Pulmonary artery endothelial cell (primary cell): ENCODE measurements at places on chromosomes 16 and 17. TPM values are rescaled to one million over a fixed set of nuclear protein-coding genes. Genes with fewer than 3 reads are reported as not detected.

Gene HSD17B2
- 0.13 and 1.7 TPM in 2 replicates for total RNA-seq

Gene LUC7L
- 32.0 and 57.0 TPM in 2 replicates for total RNA-seq

Gene VMO1
- 0.32 and 0.40 TPM in 2 replicates for total RNA-seq

Gene ZNF652
- 7.2 and 8.4 TPM in 2 replicates for total RNA-seq

Gene KRTAP4-16
- total RNA-seq: not detected in 2 replicates

Gene IL21R
- total RNA-seq: 0.04 and 0.07 TPM in 2 replicates

Gene TBC1D26
- not detected in 2 replicates for total RNA-seq

Gene PLD2
- 25.6 and 32.3 TPM in 2 replicates for total RNA-seq

Gene KRT33B
- total RNA-seq: not detected in 2 replicates

Gene CSF3
- total RNA-seq: 0.92 and 1.8 TPM in 2 replicates

Gene GLIS2
- 1.1 and 1.6 TPM in 2 replicates for total RNA-seq

Gene USP43
- 0.04 and 0.07 TPM in 2 replicates for total RNA-seq

Gene UTS2R
- total RNA-seq: not detected in 2 replicates

Gene DPEP2
- 0.42 TPM in 1 of 2 replicates, not detected in the other for total RNA-seq

Gene TBL3
- 59.4 and 61.9 TPM in 2 replicates for total RNA-seq

Gene LRRC37A
- total RNA-seq: 1.4 and 2.5 TPM in 2 replicates

Gene HBA1
- not detected in 2 replicates for total RNA-seq
